ENCODE measurements at places on chromosomes 2 and 18. TPM values are rescaled to one million over a fixed set of nuclear protein-coding genes. Genes with fewer than 3 reads are reported as not detected.

The PJVK gene
- total RNA-seq: 7.9 TPM

The NCOA1 gene
- total RNA-seq: 87.7 TPM

The NIF3L1 gene
- 38.9 TPM for total RNA-seq

The LRATD1 gene
- total RNA-seq: 29.4 TPM

The SIX3 gene
- total RNA-seq: not detected

The KLHL14 gene
- 2.9 TPM for total RNA-seq

The SNORC gene
- 3.1 TPM for total RNA-seq

The SPP2 gene
- not detected for total RNA-seq

The LINC00305 gene
- 2.9 TPM for total RNA-seq

The CDKL4 gene
- total RNA-seq: 3.7 TPM

The SCN7A gene
- total RNA-seq: 125 TPM

The ALLC gene
- total RNA-seq: 2.3 TPM

The SMYD1 gene
- total RNA-seq: under 0.01 TPM

The MAL gene
- total RNA-seq: 19.5 TPM

The PAPOLG gene
- total RNA-seq: 31.6 TPM

The ATP6V1B1 gene
- total RNA-seq: 0.39 TPM

The GAL3ST2 gene
- 0.50 TPM for total RNA-seq

The CGREF1 gene
- 19.0 TPM for total RNA-seq

The PSTPIP2 gene
- 8.8 TPM for total RNA-seq

The MIB1 gene
- total RNA-seq: 71.2 TPM

The SRD5A2 gene
- 0.59 TPM for total RNA-seq

The HOXD11 gene
- total RNA-seq: 1.4 TPM

The NPAS2 gene
- 7.3 TPM for total RNA-seq

Measured in spinal cord (tissue), 10 donors.